ENCODE measurements at places on chromosomes 13 and 19.

DNA sequence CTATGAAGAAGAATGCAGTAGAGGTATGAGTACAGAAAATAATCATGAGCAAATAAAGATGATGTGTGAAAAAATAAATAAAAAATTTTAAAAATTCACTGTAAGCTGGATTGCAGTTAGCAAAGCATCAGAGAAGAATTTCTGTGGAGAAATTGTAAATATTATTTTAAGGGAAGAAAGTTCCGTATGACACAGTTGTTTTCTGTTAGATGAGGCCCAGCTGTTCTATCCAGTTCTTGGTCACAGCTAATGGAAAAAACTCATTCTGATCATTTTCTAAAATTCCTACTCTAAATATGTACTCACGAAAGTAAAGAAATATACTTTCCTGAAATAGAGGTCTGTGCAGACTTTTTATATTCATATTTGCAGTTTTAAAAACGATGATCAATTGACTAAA, 578.8 kb downstream of the DCT start:
- DNase-seq = peak; percentile 85

DNA sequence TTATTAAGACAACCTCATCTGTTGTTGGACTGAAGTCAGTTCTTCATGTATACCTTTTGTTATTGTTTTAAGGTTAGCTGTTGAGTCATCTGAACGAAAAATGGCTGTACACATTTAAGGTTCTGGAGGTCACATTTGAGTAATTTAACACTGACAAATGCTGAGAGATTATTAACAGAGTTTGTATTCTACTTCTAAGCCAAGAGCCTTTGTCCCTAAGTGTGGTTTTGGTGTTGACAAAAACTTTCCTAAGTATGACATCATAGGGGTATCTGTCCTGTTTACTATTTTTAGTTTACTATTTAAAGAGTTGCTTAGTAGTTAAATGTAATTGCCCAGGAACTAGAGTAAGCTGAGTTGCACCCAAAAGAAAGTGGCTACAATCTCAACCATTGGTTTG, 71.9 kb downstream of the CDK8 start:
- DNase-seq = no peak

DNA sequence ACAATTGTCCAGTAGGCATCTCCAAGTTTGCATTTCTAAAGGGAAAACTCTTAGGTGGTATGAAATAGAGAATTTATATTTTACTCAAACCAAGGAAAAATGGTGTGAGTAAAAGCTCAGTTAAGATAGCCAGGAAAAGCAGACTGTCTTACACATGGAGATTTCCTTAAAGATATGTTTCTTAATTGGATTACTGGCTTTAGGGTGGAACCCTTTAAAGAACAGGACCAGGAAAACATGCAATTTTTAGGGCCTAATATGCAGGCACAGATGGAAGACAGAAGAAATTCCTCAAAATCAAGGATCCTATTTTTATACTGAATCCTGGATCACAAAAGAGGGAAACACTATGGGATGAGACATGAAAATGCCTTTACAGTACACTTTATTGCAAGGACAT, 100.3 kb upstream of the PCDH17 start:
- DNase-seq = no peak

DNA sequence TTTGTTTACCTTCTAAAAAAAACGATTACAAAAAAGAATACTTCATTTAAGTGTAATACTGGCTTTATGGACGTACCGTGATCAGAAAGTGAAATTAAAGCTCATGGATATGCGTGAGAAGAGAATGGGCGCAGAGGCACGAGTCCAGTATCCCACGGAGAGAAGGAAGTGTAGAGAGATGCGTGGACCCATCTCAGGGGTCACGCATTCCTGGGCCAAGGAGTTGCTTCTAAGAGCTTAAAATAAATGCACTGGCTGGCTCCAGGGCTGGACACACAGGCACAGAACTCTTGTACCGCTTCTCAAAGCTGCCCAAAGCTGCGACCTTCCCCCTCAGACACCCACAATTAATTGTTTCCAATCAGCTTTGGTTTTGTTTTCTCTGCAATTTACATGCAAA, 8.7 kb upstream of the SPC24 start:
- no peak for DNase-seq

GRCh38 chr19:18698321-18699167, 15.1 kb downstream of the CRTC1 start:
- DNase-seq = no peak

DNA sequence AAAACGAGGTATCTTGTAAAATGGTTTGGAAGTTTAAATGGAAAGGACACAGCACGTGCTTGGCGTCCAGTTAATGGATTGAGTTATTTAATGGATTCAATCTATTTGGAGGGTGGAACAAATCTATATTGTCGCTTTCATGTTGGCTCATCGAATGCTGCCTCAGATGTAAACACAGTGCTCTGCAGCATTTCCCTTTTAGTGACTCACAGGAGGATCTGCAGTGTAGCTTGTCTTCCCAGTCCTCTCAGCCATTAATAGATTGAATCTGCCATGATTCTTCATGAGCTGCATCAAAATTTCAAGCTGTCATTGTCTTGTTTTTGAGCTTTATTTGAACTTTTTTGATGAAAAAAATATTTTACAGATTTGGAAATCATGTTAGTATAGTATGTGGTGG, 44.7 kb downstream of the DHRS12 start:
- no peak for DNase-seq

Measured in lung (tissue), 17 donors.